Activated CD8-positive, alpha-beta memory T cell treated with anti-CD3 and anti-CD28 coated beads, Interleukin-2, amount 10 ng/mL, durations not matched to agents 7 days and 5 days (primary cell): ENCODE measurements at places on chromosomes 12 and 14.

DNA sequence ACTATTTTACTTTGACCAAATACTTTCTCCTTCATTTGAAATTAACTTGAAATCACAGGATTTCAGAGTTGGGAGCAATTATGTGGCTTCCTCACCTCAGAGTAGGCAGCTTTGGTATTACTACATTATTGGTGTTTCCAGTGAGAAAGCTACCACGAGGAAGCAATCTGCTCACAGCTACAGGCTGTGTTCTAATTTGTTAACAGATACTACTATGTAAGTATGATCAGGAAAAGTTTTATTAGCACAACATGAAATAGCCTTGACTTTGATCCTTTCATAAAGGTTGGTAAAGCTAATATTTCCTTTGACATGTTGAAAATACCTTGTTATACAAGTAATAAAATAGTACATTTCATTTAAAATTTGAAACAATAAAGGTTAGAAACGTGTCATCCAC is 30.6 kb downstream of the TAOK3 start:
- no peak overlapping the region for H3K27ac ChIP-seq
- peaks cover 12% of the 10 kb centered on the region for H3K4me1 ChIP-seq
- no peak for DNase-seq

GRCh38 chr12:26086936-26087335 is 37.9 kb downstream of the BHLHE41 start:
- no peaks in the 10 kb centered on the region for H3K36me3 ChIP-seq
- no peak overlapping the region for H3K27ac ChIP-seq
- no peak for DNase-seq
- H3K27me3 ChIP-seq, result peaks cover 2% of the 10 kb centered on the region
- H3K4me1 ChIP-seq, result no peaks in the 10 kb centered on the region

DNA sequence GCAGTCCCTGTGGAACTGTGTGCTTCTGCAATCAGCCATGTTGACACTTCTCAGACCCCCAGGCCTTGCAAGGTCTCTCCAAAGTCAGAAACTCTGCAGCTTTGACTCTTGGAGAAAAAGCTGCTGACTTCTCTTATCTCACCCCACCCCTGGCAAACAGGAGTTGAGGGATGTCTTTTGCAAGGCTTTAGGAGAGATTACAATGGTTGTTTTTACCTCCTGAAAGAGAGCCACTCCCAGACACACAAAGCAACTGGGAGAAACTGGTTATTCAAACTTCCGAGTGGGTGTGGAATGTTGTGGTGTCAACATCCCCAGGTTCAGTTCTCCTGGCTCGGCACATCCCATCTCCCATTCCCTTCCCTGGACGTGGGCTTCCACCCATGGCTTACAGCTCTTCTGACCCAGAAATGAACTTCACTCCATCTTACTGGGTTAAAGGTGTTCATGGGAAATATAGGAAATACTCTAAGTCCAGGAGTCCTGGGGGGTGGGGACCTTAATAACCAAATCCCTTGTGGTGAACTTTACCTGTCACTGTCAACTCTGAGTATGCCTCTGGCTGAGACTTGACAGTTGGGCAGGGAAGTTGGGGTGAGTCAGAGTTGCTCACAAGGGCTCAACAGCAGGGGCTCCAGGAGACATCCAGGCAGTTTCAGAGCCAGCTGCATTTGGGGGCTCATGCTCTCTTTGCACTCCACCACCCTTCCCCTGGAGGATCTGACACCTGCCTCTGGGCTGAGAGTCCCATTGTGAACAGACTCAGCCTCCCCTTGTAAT is 41.9 kb downstream of the CCDC177 start:
- H3K27ac ChIP-seq, result no peak overlapping the region
- peaks cover 64% of the 10 kb centered on the region for H3K27me3 ChIP-seq
- DNase-seq, result no peak
- H3K36me3 ChIP-seq, result no peaks in the 10 kb centered on the region
- no peak overlapping the region for H3K4me3 ChIP-seq
- H3K4me1 ChIP-seq, result peaks cover 3% of the 10 kb centered on the region

- peak overlapping the region; percentile 14 for H3K4me3 ChIP-seq
- no peaks in the 10 kb centered on the region for H3K36me3 ChIP-seq
- peak; percentile 63 for DNase-seq
- H3K27ac ChIP-seq, result peak overlapping the region; percentile 96
- peaks cover 81% of the 10 kb centered on the region for H3K4me1 ChIP-seq
These were observed 22.5 kb upstream of the PCNX1 start for GRCh38 chr14:70884595-70885342.

GRCh38 chr12:118064608-118065007 is 3.6 kb upstream of the WSB2 start:
- peaks cover 15% of the 10 kb centered on the region for H3K27me3 ChIP-seq
- peak; percentile 59 for DNase-seq
- peak overlapping the region; percentile 52 for H3K4me3 ChIP-seq
- H3K4me1 ChIP-seq, result peaks cover 61% of the 10 kb centered on the region
